NCI-H187 (cell line): ENCODE measurements at places on chromosomes 2 and 18.

DNA sequence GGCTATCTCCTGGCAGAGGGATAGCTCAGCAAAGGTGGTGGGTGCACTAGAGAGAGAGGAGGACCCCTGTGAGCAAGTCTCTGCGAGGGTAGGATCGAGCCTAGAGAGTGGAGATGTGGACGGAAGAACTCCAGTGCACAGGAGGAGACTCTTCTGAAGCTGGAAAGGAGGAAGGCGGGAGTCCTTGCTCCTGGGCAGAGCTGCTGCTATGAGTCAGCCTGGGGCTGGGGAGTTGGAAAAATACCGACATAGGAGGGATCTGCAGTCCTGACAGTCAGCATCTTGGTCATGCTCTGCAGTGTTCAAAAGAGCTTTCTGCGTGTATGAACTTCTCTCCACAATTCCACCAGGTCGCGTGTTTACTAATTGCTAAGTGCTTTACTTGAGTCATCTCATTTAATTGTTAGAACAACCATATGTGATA, 233.8 kb downstream of the LDLRAD4 start:
- DNase-seq: no peak

- no peak for DNase-seq
These were observed 99.2 kb downstream of the PTPRM start for GRCh38 chr18:7666195-7666776.

DNA sequence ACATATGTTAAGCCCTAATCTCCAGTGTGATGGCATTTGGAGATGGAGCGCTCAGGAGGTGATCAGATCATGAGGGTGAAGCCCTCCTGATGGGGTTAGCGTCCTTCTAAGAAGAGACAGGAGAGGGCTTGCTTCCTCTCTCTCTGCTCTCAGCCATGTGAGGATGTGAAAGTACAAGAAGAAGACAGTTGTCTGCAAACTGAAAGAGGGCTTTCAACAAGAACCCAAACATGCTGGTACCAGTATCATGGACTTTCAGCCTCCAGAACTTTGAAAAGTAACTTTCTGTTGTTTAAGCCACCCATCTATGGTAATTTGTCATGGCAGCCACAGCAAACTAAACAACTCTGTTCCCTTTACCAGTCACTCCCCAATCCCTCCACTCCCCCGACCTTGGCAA, 47.4 kb downstream of the CACNB4 start:
- DNase-seq: no peak

- DNase-seq: peak; percentile 15
These were observed 572 bp upstream of the ZNF516 start for GRCh38 chr18:76495435-76496193.

GRCh38 chr2:233419602-233420391, 65.5 kb downstream of the DGKD start:
- no peak for DNase-seq

GRCh38 chr2:48525269-48525943, 4.5 kb upstream of the STON1 start:
- DNase-seq: no peak

- no peak for DNase-seq
These were observed 46.1 kb downstream of the CDCA7 start for GRCh38 chr2:173400760-173401159.

GRCh38 chr2:230915319-230915718, 9.7 kb downstream of the GPR55 start:
- DNase-seq: no peak
